Ureter (tissue), 1 donor: ENCODE measurements at places on chromosomes 3 and 15.

- DNase-seq: no peak
These were observed 997.9 kb upstream of the ALCAM start for GRCh38 chr3:104368760-104369159.

DNA sequence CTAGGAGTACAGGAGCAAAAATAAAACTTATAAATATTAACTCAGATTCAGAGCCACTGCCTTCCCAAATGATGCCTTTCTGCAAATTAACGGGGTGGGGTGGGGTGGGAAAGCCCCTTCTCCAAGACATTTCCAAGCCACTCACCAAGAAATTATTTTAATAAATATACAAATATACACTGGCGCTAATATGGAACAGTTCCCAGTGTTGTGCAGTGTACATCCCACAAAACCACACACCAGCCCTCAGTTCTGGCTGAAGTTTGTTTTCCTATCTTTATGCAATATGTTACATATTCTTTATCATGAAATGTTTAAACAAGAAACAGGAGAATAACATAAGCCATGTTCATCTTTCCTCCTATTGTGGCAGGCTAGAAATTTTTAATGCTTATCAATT lies 53.0 kb upstream of the GYG1 start:
- no peak for DNase-seq

DNA sequence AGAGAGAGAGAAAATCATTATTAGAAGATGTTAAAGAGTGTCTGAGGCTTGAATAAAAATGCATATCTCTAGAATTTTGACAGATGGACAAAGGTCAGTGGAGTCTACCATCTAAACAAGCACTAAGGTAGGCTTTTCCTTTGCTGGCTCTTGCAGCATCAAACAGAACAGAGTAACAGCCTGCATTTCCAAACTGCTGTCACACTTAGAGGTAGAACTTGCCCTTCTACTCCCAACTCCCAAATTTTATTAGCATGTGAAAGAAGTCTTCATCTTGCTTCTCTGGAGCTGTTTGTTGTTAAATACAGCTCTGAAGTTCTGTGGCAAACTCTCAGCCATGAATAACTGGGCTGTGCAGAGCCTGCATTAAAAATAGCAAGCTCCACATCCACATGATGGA lies 4.1 kb upstream of the MB21D2 start:
- no peak for DNase-seq

GRCh38 chr3:142279965-142280590 lies 54.7 kb upstream of the GK5 start:
- peak; percentile 59 for DNase-seq

DNA sequence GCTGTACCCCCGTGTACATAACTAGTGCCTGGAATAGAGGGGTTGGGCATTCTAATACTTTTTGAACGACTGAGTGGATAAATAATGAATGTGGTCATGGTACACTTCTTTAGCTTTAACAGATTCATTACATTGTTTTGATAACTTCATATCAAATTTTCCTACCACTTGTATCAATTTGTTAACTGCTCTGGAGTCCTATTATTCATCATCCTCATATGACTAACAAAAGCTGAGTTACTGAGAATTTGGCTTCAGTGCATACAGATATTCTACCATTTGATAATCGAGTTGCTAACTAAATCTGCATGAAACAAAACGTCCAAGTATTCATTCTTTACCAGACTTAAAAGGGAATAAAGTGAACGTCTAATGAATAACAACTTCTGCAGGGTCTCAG lies 31.7 kb downstream of the FRMD5 start:
- DNase-seq: no peak

GRCh38 chr3:149095487-149095886 lies 9.2 kb upstream of the HLTF start:
- no peak for DNase-seq

DNA sequence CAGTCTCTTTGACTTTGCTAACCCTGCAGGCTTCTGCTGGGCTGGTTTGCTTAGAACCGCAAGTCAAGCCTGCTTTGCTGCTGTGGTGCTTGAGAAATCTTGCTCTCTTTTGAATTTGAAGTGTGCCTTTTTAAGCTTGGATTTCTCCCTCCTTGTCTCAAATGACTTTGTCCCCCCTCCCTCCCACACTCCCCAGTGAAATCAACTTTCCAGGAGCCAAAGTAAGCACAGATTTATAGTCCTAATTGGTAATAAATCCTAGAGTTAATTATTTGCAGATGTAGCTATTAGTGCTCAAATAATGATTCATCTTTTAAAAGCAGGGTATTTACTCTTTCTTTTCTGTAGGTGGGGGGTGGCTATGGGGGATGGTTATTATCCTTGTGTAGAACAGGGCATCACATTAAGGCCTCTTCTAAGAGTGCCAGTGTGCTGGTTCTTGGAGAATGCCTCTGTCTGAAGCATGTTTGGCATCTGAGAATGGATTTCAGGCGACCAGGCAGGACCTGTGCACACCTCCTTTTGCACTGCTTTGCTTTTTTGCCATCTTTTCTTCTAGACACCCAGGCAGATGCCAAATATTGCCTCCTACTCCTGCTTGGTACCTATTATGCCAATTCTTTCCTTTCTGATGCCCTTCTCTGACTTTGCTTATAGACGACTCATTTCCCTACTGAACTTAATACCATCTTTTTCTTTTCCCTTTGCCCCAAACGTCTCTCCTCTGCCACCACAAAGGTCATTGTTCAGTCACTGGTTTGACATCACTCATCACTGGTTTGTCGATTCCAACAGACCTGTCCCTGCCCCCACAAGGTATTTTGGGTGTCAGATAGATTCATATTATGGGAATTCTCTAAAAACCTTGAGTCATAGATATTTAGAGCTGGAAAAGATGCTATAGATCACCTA lies 50.7 kb downstream of the CLDN11 start:
- no peak for DNase-seq

GRCh38 chr3:23991683-23992628 lies 46.9 kb downstream of the NR1D2 start:
- DNase-seq: no peak

- no peak for DNase-seq
These were observed 6.3 kb upstream of the HES1 start for GRCh38 chr3:194129581-194130133.

- no peak for DNase-seq
These were observed 240.2 kb downstream of the CD47 start for GRCh38 chr3:107850681-107851080.

DNA sequence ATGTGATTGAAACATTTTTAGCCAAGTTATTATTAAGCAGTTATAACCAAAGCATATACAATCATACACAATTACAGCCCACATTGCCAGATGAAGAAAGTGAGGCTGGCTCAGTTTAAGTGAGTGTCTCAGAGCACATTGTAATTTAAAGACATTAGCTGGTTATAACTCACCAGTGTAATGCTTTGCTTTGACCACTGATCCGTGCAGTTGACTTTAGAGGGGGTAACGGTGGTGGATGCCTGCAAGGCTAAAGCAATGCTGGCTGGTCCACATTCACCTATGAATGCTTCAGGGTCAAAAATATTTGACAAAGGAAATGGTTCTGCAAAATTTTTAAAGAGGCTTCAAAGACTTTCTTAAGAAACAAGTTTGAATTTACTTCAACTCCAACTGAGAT lies 1.2 kb downstream of the C3orf85 start:
- DNase-seq: no peak

DNA sequence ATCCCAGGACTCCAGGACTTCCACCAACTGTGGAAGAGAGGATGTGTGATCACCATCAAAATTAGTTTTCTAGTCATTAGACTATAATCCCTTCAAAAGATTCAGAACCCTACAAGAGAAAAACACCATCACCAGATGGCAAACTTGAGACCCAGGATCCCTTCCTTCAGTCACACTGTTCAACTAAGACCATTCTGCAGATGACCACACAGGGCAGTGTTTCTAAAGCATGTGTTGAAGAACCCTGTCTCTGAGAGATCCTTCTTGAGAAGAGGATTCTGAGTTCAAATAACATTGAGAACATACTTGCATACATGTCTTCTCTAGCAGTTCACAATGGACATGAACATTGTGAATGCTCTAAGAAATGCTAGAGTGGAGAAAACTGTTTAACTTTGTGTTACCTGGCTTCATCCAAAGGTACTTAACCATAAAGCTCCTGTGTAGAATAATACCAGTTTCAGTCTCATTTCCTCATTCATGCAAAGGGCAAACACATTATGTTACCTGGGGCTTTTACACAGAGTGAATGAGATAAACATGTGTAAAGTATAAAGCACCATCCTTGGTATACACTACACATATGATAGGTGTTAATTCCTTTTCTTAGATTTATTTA lies 2.4 kb upstream of the ADGRG7 start:
- DNase-seq: no peak

DNA sequence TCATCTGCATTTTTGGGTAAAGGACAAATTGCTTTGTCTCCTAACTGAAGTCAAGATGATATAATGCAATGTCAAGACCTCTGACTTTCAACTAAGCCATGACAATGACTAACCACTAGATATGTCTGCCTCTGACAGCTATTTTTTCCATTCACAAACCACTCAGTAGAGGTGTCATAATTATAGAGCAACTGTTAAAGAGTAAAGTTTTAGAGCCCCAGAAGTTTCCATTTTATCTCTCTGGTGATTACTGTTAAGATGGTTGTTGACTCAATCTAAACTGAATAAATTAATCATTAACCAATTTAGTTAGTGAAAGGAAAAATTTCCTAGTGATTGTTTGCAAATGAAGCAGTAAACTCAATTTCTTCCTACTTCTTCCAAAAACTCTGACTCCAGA lies 779.9 kb downstream of the GRM7 start:
- no peak for DNase-seq

- no peak for DNase-seq
These were observed 3.9 kb downstream of the OXTR start for GRCh38 chr3:8765528-8765927.

DNA sequence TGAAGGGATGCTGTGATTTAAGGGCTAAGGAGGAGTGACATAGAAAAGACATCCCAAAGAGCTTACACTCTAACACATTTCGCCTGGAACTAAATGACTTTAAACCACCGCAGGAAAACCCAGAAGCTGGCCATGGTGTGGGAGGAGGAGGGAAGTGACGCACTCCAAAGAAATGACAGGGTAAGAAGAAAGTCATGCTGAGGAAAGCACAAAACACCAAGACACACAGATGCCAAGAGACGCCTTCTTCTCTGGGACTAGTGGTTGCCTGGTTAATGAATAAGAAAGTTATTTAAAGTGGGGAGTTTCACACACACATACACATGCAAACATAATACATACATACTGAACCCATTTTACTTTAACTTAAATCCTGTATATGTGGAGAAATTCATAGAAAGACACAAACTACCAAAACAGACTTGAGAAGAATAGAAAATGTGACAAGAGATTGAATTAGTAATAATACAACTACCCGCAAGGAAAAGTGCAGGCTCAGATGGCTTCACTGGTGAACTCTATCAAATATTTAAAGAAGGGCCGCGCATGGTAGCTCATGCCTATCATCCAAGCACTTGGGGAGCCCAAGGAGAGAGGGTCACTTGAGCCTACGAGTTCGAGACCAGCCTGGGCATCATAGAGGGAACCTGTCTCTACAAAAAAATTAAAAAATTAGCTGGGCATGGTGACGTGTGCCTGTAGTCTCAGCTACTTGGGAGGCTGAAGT lies 125.5 kb downstream of the NSMCE3 start:
- DNase-seq: no peak

- DNase-seq: no peak
These were observed 14.9 kb upstream of the TPM1 start for GRCh38 chr15:63027646-63028045.

- no peak for DNase-seq
These were observed 55.3 kb downstream of the RSRC1 start for GRCh38 chr3:158165141-158165655.

DNA sequence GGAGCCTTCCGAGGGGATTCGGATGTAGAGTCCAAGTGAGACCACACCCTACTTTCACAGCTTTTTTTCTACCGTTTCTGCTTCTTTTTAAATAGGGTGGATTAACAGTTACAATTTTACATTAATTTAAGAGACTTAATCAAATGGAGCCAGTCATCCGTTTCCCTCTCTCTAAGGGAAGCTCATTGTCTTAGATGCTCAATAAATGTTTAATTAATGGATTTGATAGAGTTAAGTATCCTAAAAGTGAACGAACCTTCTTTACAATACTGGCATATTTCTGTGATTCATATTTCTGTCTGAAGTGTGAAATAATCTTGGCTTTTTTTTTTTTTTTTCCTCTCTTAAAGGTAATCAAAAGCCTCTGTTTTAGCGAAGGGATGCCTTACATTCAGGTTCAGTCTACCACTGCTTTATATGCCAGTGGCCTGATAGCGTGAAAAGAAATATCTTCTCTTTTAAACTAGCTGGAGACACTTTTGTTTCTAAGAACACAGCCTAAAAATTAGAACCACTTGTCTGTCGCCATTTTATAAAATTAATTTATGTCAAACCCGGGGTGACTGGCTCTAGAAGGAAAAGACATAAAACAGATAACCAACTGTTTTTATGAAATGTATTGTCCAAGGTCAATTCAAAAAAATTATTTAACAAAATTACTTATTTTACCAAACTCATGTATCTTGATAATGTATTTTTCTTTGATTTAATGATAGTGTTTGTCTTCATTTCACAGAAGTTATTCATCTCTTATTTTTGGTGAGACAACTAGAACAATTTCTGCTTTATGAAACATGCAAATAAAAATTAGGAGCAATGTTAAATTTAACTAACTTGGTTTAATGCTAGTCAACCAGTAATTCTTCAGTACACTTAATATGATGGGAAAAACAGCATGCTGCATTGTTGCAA lies 2.5 kb upstream of the CTNNB1 start:
- no peak for DNase-seq

GRCh38 chr3:89628856-89629670 lies 521.6 kb downstream of the EPHA3 start:
- no peak for DNase-seq

GRCh38 chr15:87943626-87944025 lies 312.9 kb downstream of the NTRK3 start:
- no peak for DNase-seq

DNA sequence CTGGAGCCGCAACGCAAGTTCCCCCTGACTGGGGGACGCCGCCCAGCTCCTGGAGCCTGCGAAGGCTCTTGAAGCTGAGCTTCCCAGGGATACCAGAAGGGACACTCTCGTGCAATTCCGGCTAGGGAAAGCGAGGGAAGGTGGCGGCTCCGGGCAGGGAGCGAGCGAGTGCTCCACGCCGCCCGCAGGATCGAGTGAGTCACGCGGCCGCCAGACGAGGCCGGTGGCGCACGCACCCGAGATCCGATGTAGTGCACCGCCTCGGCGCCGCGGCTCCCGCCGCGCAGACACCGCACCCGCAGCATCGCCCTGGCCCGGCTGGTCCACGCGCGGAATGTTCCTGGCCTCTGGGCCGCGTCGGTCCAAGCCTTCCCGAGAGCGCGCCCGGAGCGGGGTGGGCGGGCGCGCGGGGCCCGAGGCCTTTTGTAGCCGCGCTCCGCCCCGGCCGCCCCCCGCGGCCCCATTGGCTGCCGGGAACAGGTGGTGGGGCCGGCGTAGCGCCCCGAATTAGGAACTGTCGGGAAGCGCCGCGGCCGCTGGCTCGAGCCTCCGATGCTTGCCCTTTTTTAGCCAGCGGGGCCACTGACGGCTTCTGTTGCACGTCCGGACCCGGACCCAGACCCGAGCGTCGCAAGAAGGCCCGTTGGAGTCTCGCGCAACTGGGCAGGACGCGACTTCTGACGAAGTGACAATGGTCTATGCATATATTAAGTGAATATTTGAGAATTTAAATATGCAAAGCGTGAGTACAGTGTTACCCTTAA lies at the start of gene GATM:
Gene GATM, minus strand, starts transcription at position 396 of the 764 bp plus-strand sequence. Its CDS starts 91 bp downstream, at position 305.
- peak; percentile 74 for DNase-seq
